Activated CD4-positive, alpha-beta memory T cell treated with anti-CD3 and anti-CD28 coated beads, Interleukin-2, amount 10 ng/mL, durations not matched to agents 7 days and 5 days (primary cell): ENCODE measurements at places on chromosomes 3 and 15. TPM values are rescaled to one million over a fixed set of nuclear protein-coding genes. Genes with fewer than 3 reads are reported as not detected.

CMTM8 gene
- total RNA-seq, result 6.2 TPM

LRRC31 gene
- not detected for total RNA-seq

TLR9 gene
- 0.55 TPM for total RNA-seq

DNA sequence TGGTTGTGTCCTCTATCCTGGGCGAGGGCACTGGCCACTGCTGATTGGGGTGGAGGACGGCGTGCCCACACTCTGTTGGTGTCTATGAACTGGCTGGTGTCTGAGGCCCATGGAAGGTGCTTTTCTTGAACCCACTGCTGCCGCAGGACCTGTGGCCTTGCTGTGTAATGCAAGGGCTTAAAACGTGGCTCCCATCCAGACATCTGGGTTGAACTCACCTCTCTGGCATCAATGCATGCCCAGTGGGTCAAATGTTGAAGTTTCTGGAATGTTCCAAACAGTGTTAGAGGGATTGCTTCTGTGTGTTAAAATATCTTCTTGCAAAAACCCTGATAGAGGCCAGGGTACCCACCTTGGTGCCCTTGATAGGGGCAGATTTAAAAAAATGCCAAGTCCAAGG lies 42.6 kb downstream of the FAM3D start:
- DNase-seq, result no peak

GRCh38 chr3:77524463-77524862 lies 484.6 kb downstream of the ROBO2 start:
- DNase-seq, result no peak

GRCh38 chr15:94761574-94761973 lies 530.2 kb downstream of the MCTP2 start:
- DNase-seq, result no peak

DNA sequence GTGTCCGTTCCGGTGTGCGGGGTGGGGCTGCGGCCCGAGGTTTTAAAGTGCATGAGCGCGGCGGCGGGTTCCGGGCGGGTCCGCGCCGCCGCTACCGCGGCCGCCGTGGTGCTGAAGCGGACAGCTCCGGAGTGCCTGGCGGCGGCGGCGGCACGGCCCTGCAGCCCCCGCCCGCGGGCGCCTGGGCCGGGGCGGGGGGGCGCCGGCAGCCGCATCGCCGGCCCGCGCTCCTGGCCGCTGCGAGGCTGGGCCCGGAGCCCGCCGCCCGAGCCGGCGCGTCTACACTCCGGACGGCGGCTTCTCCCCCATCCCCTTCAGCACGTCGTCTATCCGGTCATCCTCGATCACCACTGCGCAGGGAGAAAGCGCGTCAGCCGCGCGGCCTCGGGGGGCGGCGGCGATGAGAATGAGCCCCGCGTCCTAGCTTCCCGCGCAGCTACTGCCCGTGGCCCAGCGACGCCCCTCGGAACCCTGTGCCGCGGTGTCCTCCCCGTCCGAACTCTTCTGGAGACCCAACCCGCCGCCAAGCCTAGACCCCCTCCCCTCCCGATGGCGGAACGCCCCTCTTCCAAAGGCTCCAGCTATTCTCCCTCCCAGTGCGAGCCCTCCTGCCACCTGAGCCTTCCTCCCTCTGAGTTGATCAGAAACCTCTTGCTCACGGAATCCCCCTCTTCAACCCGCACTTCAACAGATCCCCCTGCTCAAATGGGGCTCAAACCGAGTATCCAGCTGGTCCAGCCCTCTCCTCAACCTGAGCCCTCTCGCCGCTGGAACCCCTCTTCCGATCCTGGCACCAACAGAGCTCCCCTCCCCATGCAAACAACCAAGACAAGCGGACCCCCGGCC lies 1.3 kb downstream of the CAMK2N2 start:
- peak; percentile 43 for DNase-seq
